Right ventricle myocardium inferior (tissue), 1 donor: ENCODE measurements at places on chromosomes 5 and 9. TPM values are rescaled to one million over a fixed set of nuclear protein-coding genes. Genes with fewer than 3 reads are reported as not detected.
A peak's percentile ranks its signal among the peaks of the same experiment; 100 is the strongest.

GRCh38 chr5:159458217-159458711 lies 128.0 kb upstream of the IL12B start:
- DNase-seq: no peak

The CARTPT gene
- total RNA-seq: not detected

GRCh38 chr9:20041697-20042081 lies 252.9 kb upstream of the SLC24A2 start:
- DNase-seq: no peak

DNA sequence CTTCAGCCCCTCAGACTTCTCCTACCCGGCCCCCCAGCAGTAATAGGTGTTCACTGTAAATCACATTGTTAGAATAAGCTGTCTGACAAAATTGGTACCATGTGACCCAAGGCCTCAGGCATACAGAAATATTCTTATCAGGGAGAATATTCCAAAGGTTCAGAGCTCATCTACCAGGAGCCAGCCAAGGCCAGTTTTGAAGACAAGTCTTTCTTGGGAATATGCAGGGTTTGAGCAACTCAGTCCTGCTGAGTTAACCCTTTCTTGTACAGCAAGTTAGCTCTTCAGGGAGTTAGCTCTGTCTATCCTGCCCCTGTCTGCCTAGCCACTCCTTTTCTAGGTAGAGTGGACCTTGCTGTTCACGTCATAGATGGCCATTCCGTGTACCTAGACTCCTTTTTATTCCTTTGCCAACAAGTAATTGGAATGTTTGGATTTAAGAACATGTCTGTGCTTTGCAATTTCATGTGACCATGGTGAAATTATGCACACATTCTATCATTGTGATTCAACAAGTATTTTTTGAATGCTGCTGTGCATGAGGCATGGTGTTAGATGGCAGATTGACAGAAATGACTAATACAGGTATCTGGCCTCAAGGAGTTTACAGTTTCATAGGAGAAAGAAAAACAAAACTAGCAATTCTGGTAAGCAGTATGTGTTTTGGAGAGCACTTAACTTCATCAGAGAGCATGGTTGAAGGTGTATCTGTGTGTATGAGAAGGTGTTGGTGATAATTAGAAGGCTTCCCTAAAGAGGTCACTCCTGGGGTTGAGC lies 22.6 kb downstream of the TGFBR1 start:
- no peak for DNase-seq

DNA sequence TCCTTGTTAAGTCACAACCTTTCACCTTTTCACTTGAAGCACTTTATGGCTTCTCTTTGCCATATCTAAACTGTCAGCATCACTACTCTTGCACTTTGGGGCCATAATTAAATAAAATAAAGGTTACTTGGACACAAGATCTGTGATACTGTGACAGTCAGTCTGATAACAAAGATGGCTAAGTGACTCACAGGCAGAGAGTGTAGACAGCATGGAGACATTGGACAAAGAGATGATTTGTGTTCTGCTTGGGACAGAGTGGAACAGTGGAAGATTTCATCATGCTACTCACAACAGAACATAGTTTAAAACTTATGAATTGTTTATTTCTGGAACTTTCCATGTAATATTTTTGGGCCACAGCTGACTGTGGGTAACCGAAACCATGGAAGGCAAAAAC lies 81.7 kb upstream of the SMC5 start:
- no peak for DNase-seq

GRCh38 chr9:75775166-75775565 lies 115.3 kb upstream of the PCSK5 start:
- peak; percentile 65 for DNase-seq

The TOMM5 gene
- 62.3 TPM for total RNA-seq

The AIF1L gene
- total RNA-seq: 22.2 TPM

GRCh38 chr9:1707291-1707690 lies 307.9 kb upstream of the SMARCA2 start:
- no peak for DNase-seq

The MARCOL gene
- not detected for total RNA-seq

DNA sequence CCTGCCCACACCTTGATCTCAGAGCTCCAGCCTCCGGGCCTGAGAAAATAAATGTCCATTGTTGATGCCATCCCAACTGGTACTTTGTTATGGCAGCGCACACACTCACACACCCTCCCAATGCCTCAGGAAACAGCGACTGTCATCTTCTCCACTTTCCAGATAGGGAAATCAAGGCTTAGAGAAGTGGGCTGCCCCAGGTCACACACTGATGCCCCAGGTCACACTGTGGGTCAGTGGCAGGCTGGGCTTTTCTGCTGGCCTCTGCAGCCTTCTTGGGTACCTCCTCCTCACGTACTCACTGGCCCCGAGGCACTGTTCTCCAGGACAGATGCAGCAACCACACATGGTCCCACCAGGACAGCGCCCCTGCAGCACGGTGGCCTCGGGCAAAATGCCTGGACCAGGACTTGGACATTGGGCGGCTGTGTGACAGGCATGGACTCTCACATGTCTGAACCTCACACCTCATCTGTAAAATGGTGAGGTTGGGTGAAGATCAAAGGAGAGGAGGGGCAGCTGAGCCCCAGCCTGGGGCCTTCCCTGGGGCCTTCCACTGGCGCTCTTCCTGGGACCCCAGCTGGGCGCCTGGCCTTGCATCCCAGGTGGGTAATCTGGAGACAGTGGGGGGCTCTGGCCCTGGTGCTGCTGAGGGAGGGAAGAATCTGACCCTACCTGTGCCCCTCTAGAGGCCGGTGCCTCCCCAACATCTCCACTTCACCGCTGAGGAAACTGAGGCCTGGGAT lies 156.0 kb downstream of the COL23A1 start:
- DNase-seq: no peak

DNA sequence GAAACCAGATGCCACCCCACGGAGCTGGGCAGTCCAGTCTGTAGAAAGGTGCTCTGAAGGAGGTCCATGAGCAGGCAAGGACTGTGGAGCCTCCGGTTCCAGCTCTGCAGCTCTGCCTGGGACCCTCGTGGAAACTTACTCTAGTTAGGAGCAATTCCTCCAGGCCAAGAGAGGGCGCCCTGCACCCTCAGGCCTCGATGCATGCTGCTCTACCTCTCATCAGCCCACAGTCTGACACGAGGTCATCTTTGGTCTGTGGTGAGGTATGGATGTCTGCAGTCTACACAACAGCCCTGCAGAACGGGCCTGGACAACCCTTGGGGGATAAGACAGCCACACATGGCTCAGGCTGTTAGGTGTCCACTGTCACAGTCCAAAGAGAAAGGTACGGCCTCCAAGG lies 50.6 kb upstream of the UBTD2 start:
- no peak for DNase-seq

DNA sequence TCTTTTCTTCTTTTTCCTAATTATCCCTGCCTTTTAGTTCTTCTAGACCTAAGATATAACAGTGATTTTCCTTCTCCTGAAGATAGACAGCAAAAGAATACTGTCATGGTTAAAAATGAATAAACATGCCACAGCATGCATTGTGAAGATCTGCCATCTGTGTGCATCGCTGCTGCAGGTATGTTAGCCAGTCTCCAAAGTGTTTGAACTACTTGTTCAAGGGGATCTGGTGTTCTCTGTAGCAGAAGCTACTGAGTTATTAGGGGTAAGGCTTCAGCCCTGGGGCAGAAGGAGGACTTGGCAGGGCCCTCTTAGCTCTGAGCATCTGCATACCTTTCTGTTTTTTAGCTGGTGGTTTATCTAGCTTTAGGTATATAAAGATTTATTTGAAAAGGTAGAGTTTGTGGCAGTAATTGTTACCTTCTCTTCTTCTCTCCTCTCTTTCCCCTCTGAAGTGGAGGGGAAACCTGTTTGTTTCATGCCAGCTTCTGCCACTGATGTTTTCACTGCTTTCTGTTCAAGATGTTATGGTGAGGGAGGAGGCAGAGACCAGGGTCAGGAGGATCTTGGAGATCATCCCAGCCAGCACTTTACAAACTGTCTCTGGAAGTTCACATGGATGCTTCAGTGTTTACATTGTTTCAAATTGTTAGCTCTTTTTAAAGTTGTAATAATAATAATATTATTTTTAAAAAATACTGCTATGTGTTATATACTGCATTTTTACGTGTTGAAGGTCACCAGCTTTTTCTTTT lies 25.2 kb downstream of the GALNT10 start:
- DNase-seq: no peak

The FOXD4L5 gene
- total RNA-seq: not detected

The SYK gene
- 4.2 TPM for total RNA-seq

DNA sequence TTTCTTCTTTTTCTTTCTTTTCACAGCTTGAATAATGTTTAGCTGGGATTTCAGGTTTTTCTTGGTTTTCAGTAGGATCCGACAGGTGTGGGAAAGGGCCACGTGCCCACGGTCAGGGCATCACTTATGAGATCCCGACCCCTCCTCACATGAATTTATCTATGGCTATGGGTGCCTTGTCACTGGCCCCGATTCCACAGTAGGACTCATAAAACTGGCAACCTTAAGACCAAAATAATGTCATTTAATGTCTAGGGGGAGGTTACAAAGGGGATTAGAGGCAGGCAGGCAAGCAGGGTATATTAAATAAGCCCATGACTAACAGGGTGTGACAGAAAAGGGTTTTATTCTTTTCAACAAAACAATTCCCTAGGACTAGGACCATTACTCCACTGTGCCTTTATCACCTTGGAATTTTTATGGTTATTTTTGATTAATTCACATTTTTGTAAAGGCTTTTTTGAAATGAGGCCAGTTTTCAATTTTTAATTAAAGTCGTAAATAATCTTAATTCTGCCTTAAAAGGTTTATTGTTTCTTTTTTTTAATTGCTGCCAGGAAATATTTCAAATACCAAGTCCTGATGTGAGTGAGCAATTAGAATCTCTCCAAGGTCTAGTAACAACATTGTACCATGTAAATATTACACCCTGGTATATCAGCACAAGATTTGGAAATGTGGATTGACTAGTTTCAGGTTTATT lies 370.4 kb downstream of the GLIS3 start:
- DNase-seq: no peak

DNA sequence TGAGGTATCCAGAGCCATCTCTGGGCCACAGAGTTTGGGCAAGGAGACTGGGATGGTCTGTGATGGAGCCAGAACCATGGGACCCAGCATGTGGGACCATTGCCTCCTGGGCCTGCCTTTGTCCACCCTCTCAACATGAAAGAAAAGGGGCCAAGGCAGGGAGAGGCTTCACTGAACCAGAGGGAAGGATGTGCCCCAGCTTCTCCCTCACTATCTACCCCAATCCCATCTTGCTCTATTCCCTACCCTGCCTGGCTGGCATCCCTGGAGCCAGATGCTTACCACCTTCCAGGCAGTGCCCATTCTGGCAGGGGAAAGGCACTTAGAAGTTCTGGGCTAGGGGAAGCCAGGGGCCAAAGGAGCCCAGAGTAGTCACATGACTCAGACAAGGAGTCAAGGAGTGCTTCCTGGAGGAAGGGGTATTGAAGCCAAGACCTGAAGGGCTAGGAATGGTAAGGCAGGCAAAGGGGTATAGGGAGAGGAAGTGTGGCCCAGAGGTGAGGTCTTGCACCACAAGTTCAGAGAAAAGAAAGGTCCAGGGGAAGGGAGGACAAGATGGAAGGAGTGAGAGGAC lies 9.8 kb downstream of the PDLIM4 start:
- DNase-seq: no peak

The FBXW5 gene
- 143 TPM for total RNA-seq

The CDC20B gene
- not detected for total RNA-seq

DNA sequence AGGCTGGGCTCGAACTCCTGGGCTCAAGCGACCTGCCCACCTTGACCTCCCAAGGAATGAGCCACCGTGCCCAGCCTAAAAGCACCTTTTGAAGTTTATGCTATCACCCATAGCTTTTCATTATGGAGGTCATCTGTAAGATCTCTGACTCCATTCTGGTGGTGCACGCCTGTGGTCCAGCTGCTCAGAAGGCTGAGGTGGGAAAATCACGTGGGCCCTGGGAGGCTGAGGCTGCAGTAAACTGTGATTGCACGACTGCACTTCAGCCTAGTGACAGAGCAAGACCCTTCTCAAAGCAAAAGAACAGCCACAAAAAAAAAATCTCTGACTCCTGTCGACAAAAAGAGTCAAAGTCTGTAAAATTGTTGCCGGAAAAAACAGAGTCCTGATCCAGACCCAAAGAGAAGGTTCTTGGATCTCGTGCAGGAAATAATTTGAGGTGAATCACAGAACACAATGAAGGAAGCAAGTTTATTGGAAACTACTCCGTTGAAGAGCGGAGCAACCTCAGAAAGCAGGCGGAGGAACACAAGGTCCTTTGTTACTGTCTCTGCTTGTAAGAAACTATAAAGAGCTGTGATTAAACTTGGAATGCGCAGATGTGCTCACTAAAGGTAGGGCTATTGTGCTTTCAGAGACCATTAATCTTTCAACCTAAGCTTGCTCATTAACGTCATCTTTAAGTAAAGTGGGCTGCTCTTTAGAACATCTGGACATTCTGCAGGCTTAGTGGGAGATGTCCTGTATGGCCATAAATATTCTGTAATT lies 2.0 kb upstream of the HAUS6 start:
- DNase-seq: no peak

The SLC44A1 gene
- total RNA-seq: 16.8 TPM

GRCh38 chr9:124248066-124248465 lies 9.7 kb upstream of the NEK6 start:
- no peak for DNase-seq

DNA sequence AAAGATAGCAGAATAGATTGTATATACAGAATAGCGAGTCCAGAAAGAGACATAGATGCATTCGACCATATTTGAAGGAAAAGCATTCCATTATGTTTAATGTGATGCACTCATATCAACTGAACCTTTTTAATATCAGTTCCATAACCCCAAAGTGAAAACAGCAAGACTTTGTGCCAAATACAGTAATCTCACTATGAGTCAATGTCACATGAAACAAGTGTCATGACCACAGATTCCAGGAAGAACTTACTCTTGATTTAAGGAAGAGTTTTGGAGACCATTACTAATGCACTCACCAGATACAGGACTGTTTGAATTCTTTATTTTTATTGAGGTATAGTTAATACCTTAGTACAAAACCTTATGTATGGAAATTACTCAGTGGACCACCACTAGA lies 220.5 kb downstream of the SH3GL2 start:
- DNase-seq: no peak

The SHC3 gene
- 1.1 TPM for total RNA-seq

The SMIM33 gene
- total RNA-seq: not detected

DNA sequence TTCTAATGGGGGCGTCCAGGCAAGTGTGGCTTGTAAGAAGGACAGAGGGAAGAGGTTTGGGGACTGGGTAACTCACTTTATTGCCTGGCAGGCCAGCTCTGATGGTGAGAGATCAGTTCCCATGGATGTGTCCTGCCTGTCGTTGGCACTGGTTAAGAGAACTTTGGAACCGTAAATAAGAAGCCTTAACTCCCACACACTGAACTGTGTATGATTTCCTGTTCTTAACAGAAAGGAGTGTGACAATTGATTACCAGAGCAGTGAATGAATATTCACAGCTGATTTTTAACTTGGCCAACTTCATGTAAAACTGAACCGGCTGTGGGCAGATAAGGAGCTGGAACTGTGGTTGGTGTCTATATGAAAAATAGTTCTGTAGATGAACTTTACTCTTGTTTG lies 63.2 kb downstream of the MEGF10 start:
- DNase-seq: no peak

DNA sequence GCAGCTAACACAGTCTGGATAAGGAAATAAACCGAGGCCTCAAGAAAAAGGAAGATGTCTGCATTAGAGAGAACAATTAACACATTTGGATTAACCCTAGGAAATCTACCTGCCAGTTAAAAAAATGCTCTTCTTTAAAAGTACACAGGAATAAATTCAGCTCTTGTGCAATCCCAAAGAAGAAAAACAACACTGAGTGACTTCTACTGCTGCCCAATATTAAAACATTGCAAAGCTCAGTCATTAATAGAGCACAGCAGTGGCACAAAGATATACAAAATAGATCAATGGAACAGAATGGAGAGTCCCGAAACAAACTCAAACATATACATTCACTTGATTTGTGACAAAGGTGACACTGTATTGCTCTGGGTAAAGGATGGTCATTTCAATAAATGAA lies 119.7 kb downstream of the GNAQ start:
- DNase-seq: no peak

The ZNF622 gene
- total RNA-seq: 56.7 TPM
